Fibroblast of lung (primary cell): ENCODE measurements at places on chromosomes 2 and 18.

GRCh38 chr2:167381349-167381748 is 493.1 kb downstream of the XIRP2 start:
- no peak for DNase-seq

DNA sequence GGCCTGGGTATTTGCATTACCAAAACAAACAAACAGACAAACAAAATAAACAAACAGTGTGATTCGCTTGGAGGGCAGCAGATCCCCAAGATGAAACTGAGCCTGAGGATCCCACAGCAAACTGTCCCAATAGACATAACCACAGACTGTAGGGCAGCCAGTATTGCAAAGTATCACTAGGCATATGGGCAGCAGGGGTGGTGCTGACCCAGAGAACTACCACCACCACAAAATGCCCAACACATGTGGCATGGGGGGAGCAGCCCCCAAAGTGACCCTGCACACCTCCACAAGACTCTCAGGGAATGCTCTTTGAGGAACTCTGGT is 330.1 kb downstream of the CYRIA start:
- DNase-seq, result no peak

DNA sequence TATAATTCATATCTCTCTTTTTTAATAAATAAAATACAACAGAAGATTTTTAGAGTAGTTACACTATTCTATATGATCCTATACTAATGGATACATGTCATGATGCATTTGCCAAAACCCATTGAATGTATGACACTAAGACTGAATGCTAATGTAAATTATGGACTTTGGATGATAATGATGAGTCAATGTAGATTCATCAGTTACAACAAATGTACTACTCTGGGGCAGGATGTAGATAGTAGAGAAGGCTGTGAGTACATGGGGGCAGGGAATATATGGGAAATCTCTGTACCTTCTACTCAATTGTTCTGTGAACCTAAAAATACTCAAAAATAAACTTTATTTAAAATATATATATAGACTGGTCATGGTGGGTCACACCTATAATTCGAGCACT is 45.6 kb upstream of the NEDD4L start:
- no peak for DNase-seq

DNA sequence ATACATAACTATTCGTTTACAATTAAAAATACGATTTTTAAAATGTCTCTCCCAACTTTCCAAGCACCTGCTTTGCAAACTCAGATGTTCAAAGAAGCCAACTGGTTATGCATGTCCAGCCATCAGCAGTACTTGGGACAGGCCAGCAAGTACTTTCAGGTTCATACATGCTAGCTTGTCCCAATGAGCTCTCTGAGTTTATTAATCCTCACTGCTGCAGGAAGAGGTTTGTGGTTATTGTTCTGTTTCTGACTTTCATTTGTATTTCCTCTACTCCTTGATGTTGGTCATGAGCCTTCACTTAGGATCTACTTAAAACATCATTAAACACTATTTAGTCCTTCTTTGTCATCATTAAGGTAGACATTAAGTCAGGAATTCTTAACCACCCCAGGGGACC is 374.1 kb downstream of the LRATD1 start:
- no peak for DNase-seq

DNA sequence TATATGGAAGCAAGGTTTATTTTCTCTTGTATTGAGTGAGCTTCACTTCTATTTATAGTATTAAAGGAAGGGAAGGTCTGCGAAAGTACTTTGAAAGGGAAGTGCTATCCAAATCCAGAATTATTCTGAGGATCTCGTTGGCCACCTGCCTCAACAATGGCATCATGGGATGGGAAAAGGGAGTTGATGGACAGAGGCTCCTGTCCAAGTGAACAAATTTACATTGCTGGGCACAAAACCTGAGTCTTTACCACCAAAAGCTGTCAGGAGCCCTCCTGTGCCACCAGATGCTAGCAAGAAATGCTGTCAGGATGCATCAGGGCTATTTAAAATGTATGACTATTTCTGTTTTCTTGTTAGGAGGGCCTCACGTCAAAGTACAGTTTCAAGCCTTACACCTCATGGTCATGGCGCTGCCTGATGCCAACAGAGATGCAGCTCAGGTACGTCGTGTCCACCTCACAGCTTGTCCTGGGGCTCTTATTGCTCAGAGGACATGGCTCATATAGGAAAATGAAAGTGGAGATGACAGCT is 157.3 kb downstream of the ARHGAP28 start:
- no peak for DNase-seq
